ENCODE measurements at places on chromosomes 13 and 19.

DNA sequence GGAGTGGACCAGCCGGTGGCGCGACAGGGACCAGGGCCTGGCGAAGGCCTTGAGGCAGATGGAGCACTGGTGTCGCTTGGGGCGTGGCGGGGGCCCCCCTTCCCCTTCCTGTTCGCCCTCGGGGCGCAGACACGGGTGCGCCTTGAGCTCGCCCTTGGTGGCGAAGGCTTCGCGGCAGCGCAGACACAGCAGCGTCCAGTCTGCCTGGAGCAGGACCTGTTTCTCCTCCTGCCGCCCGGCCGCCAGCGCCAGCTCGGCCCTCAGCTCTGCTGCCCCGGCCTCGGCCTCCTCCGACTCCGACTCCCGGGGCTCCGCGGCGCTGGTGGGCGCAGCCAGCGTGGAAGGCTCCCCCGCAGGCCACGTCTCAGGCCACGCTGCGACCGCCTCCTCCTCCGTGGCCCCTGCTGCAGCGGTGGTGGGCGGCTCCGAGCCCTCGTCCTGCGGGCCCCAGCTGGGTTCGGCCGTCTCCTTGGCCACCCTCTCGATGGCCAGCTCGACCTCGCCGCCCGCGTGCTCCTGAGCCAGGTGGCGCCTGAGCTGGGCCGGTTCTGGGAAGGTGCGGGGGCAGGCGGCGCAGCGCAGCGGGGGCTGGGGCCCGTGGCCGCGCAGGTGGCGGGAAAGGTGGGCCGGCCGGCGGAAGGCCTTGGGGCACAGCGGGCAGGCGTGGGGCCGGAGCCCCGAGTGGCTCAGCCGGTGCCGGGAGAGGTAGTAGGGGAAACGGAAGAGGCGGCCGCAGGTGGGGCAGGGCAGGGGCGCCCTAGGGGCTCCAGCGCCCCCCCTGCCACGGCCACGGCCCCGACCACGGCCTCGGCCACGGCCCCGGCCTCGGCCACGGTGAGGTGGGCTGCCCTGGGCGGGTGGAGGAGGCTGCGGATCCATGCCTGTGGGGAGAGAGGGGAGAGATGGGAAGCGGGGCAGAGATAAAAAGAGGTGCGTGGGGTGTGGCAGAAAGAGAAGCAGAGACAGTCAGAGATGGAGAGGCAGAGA lies 1.6 kb downstream of the ZNF579 start:
- no peak for DNase-seq

DNA sequence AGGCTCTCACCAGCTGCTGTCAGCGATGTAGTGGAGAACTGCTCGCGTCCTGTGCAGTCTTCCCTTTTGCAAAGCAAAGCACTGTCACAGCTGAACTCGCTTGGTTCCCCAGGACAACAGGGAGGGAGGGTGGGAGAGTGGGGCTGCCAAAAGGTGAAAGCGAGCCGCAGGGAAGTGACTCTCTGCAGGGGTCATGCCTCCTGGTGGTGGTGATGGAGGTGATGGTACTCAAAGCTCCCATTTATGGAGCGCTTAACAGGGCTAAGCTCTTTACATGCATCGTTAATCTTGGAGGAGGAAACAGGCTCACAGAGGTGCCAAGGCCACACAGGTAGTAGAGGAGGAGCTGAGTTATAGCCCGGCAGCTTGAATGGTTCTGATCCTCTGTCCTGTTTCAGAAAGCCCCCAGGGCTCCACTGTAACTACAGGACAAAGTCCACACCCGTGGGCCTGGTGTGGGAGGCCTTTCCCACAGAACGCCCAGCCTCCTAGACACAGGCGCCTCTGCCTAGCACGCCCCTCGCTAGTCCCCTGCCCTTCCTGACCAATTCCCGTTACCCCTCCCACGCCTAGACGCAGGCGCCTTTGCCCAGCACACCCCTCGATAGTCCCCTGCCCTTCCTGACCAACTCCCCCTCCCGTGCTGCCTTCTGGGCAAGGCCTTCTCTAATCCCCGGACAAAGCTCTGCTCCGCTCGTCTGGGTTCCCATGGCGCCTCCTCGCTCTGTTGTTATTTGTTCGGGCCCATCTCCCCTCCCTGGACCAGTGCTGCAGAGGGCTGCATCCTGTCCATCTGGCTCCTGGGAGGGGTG lies 10.7 kb downstream of the PPP1R37 start:
- DNase-seq, result no peak

GRCh38 chr13:43631106-43631505 lies 155.7 kb downstream of the ENOX1 start:
- no peak for DNase-seq

DNA sequence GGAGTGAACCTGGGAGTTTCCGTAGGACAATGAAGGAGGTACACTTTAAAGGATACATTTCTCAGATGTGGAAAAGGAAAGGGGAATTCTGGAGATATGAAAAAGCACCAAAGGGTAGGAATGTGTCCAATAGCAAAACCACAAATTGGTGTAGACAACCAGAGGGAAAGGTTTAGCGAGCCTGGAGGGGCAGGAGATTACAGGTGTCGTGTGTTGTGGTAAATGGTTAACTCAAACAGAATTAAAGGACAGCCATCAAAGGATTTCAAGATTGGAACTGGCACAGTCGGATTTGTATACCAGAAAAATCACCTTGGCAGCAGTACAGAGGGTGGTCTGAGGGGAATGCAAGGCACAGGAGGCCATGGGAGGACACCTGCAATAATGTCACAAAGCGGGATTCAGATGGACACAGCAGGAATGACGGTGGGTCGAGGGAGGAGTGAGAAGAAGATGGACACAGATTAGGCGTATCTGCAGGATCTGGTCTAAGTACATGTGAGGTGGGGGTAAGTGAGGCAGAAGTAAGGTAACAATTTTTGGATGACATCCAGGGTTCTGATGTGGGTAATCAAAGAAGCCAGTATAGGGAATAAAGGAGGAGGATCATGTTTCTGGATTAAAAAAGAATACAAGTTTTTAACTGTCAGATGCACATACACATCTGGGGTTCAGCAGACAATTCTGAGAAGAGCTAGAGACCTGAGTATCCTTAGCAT lies 361.6 kb downstream of the KLF12 start:
- DNase-seq, result no peak

DNA sequence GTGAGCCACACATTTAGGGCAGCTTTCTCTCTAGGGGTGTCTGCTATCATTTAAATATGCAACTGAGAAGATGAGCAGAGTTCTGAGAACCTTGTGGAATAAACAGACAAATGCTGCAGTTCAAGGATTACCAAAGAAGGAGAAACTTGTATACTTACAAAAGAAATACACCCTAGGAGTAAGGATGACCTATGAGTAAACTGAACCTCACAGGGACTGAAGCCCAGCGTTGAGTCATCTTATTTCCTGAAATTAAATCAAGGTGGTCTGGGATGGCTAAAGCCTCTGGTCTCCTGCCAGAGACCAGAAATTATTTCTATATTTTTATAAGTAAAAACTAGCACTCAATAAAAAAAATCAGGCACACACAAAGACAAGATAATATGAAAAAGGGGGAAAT lies 40.1 kb downstream of the FAM216B start:
- no peak for DNase-seq

GRCh38 chr13:30934381-30934780 lies 1.9 kb downstream of the TEX26 start:
- no peak for DNase-seq

- DNase-seq, result no peak
Observed at GRCh38 chr19:15177269-15178116, 23.3 kb downstream of the NOTCH3 start.

GRCh38 chr19:27955485-27956480 lies 1257.2 kb downstream of the UQCRFS1 start:
- DNase-seq, result no peak

DNA sequence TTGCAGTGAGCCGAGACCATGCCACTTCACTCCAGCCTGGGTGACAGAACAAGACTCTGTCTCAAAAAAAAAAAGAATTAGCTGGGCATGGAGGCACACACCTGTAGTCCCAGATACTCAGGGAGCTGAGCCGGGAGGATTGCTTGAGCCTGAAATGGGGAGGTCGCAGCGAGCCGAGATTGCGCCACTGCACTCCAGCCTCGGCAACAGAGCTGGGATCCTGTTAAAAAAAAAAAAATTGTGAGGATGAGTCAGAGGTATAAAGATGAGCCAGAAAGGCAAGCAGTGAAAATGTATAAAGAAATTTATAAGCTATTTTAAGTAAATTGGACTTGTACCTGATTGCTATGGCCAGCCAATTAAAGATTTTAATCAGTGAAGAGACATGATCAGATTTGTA lies 21.1 kb downstream of the KBTBD6 start:
- DNase-seq, result no peak

GRCh38 chr13:102530751-102531150 lies 66.0 kb upstream of the TPP2 start:
- no peak for DNase-seq

DNA sequence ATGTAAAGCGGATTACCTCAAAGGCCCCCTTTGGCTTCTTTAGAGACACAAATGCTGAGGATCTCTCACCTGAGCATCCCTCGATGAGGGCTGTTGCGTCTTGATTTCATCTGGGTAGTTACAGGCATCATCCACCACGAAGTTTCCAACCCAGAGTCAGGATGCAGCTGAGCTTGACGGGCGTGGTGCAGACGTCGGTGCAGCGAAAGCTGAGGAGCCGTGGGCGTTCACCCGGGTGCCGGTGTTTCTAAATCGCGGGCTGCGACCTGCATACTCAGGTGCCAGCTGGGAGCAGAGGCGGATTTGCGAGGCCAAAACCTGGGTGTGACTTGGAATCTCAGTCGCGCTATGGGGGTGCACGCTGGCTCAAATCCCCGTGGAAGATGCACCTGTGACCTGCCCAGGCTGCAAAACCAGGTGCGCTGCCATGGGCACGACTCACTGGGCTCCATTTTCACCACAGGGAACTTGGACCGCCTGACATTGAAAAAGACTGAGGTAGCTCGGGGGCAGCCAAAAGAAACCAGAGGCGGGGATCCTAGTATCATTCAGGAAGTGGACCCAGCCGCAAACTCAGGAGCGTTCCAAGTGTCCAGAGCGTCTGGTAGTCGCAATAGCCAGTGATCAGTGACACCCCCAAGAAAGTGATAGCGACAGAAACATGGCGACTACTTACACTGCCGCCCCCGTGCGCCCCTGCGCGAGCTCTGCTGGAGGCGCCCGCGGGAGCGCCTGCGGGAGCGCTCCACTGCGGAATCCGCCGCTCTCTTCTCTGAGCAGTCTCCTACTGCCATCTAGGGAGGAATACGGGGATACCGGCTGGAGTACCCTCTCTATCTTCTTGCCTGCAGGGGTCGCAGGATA lies 36.4 kb upstream of the IGFL4 start:
- DNase-seq, result peak; percentile 9

DNA sequence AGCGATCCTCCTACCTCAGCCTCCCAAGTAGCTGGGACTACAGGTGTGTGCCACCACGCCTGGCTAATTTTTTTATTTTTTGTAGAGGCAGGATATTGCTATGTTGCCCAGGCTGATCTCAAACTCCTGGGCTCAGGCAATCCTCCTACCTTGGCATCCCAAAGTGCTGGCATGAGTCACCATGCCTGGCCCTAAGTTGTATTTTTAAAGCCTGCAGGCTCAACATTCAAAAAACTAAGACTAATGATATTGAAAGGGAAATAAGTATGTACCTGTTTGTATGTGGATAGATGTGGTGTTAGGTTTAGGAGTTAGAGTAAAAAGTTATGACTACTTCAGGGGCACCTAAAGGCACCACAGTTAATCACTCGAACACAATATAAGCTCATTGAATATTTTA lies 5.4 kb upstream of the IPO5 start:
- DNase-seq, result no peak

- DNase-seq, result peak; percentile 84
Observed at GRCh38 chr19:16435238-16435917, 36.4 kb downstream of the EPS15L1 start.

- DNase-seq, result no peak
Observed at GRCh38 chr13:36288794-36289391, 8.7 kb downstream of the CCDC169 start.

GRCh38 chr19:53879140-53880081 lies 2.6 kb upstream of the PRKCG start:
- DNase-seq, result no peak

- peak; percentile 21 for DNase-seq
Observed at GRCh38 chr13:51895906-51896888, 34.4 kb downstream of the CCDC70 start.

- DNase-seq, result no peak
Observed at GRCh38 chr13:24694907-24695306, 14.7 kb downstream of the ATP12A start.

DNA sequence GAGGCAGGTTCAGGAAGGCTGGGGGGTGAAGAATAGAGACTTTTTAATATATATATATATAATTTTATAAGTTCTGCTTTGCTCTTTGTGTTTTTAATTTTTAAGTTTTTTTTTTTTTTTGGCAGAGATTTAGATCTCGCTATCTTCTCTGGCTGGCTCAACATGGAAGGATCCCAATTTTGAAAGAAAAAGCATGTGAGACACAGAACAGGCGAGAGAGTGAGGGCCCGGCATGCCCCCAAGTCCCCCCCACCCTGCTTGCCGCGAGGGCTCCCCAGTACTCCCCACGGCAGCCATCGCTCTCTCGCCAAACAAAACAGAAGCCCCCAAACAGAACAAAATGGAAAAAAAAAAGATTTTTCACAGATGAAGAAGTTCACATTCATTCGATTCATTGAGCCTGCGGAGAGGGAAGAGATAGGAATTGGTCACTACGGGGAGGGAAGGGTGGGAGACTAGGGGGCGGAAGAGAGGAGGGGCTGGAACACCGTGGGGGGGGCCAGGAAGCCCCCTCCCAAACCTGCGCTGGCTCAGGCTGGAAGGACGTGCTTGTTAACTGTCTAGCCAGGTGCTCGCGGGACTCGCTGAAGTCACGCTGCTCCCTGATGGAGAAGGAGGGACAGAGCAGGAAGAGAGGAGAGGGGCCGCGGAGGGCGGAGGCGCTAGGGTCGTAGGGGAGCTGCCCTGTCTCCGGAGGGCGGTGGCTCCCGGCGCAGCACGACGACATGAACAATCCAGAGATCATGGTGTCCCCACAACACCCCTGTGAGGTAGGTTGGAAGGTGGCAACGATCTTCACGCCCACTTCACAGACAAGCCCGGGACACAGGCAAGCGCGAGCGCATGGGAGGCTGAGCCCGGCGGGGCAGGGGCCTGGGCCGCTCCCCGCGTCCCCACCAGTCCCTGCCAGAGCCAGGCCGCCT lies 10.6 kb downstream of the KHSRP start:
- DNase-seq, result no peak

DNA sequence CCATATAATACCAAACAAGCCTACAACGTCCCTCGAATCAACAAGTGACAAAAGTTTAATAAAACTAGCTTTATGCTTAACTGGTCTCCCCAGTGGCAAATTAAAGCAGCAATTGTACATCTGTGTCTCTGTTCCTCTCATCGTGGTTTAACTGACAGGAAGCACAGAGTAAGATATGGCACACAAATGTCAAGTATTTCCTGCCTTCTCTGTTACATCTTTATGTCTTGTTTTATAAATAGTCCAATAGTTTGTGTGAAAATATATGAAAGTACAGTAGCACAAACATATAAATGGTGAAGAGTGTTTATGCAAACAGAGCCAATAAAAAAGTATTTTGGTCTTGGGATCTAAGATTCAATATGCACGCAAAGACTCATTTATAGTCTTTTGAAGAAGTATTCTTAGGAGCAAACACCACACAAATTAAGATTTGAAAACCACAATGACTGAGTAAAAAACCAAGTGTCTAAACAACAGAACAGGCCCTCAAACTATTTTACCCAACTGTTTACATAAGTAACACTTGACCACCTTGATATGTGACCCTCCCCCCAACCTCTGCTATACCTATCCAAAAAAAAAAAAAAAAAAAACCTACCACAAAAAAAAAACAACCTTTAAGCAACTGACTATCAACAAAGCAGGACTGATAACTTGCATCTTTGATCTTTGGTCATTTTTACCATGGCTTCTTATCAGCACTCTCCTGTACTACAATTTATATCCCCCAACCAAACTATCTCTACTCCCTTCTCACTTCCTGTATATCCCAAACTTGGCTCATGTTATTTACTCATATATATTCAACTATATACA lies 14.0 kb downstream of the ELF1 start:
- no peak for DNase-seq
